Activated T-cell treated with anti-CD3 and anti-CD28 coated beads, Interleukin-2, amount 50 U/mL, for 72 hours (primary cell): ENCODE measurements at places on chromosomes 16 and 17.
A peak's percentile ranks its signal among the peaks of the same experiment; 100 is the strongest.

DNA sequence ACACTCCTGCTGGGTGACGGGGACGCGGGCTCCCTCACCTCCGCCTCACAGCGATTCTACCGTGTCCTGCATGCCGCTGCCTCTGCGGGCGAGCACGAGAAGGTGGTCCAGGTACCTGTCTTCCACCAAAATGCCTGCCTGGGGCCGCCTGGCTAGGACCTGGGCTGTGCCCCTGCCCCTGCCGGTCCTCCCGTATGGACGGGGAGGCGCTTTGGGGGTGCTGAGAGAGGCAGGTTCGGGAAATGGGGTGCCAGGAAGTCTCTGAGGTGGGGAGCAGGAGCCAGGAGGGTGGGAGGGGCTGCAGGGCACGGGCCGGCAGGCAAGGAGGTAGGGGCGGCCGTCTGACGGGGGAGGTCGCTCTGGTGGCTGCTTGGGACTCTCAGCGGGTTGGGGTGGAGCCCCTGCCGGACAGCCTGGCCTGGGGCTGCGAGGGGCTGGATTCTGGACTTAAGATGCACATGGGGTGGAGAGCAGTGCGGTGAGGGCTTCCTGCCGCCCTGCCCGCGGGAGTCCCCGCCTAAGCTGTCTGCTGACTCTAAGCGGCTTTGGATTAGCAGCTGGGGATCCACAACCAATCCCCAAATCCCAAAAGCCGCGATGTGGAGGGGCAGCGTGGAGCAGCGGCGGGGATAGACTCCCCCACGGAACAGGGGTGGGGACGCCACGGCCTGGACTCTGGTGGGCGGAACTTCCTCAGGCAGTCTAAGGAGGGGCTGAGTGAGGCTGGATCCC, 5.8 kb downstream of the CHTF18 start:
- DNase-seq, result no peak

GRCh38 chr17:42334677-42335076, 46.4 kb downstream of the STAT5A start:
- DNase-seq, result no peak

GRCh38 chr16:10624527-10624926, 44.1 kb upstream of the EMP2 start:
- no peak for DNase-seq

- DNase-seq, result peak; percentile 44
These were observed 5.3 kb upstream of the COL1A1 start for GRCh38 chr17:50206604-50207293.
